ENCODE measurements at places on chromosomes 4 and X.

DNA sequence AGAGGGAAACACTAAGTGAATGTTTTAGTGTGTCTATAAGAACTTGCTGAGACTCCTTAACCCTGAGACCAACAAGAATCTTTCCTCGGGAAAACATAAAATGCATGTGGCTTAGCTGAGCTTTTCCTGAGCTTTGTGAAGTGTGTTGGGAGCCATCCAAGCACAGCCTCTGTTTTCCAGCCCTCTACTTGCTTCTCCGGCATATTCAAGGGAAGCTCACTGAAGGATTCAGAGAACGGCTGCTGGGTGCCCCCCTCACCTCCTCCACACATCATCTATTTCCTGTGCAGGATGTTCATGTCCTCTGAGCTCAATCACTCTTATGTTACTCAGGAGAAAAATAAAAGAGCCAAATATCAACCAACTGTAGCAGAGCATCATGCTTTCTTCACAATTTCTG lies 492.1 kb downstream of the IL15 start:
- DNase-seq: no peak

DNA sequence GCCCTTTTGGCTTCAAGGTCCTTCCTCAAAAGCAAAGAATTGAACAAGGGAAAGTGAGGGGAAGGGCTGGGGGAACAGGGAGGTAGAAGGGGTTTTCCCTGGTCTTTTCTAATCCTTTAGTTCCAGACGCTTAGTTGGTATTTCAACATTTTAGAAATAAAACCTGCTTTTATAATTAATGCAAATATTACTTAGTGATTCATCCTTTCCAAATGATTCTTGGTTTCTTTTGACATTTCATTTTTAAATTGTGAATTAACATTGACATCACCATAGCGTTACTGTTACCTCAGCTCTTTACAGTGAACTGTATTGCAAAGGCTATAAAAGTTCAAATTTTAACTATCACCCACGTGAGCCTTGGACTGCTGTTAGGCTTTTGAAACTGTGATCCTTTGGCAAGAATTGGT lies 20.9 kb downstream of the NFKB1 start:
- no peak for DNase-seq

DNA sequence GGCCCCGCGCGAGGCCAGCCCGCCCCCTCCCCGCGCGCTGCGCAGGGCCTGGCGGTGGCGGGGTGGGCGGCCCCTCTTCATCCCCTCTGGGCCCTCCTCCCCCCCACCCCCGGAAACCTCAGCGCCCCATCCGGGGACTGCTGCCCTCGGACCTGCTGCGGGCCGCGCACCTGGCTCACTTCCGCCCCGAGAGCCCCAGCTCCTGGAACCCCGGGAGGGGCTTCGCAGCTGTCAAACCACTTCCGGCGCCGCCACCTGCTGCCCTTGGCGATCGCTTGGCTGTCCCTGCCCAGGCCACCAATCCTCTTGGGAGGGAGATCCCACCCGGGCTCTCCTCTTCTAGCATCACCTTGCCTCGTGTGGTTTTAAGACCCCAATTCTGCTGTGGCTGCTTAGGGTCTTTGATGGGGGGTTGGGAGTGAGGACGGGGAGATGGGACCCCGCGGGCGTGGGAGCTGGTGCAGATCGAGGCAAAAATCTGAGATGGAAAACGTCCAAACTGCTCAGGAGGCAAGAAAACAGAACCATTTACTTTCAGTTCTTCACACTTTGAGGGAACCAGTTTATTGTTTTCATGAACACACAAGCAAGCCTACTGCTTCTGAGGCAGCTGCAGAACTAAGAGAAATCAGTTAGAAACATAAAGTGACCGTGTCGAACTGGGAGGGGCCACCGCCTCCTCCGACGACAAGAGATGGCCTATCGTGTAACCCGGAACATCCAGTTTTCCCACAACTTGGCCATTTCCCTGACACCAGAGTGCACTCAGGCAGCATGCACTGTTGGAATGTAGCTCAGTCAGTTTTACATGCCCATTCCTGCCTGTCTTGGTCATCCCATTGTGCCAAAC lies 754 bp downstream of the MTMR1 start:
- peak; percentile 52 for DNase-seq

DNA sequence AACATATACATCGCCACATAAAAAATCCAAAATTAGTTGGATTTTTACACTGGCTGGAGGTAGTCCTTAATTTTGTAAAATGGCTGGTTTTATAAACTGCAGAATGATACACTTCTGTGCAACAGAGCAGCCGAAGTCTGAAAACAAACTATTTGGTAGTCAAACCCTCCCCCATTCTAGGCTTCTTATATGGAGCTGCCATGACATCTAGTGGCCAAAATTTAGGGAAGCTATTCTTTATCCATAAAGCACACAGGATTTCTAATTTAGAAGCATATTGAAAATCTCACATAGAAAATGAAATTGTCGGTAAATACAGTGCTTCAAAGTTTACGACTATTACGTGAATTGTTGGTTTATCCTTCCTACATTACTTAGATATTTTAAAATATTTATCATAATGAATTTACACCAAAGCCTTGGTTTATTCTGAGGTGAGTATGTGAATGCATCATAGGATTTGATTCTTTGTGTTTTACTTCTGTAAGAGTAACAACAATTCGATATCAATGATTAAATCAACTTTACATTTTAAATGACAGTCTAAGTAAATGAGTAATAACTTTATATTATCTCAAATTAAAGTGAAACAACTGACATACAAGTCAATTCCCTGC lies 113.4 kb upstream of the FAM241A start:
- DNase-seq: no peak
